ENCODE measurements at places on chromosomes 4 and X.

- no peak for DNase-seq
These were observed 11.7 kb downstream of the MTTP start for GRCh38 chr4:99586322-99586721.

DNA sequence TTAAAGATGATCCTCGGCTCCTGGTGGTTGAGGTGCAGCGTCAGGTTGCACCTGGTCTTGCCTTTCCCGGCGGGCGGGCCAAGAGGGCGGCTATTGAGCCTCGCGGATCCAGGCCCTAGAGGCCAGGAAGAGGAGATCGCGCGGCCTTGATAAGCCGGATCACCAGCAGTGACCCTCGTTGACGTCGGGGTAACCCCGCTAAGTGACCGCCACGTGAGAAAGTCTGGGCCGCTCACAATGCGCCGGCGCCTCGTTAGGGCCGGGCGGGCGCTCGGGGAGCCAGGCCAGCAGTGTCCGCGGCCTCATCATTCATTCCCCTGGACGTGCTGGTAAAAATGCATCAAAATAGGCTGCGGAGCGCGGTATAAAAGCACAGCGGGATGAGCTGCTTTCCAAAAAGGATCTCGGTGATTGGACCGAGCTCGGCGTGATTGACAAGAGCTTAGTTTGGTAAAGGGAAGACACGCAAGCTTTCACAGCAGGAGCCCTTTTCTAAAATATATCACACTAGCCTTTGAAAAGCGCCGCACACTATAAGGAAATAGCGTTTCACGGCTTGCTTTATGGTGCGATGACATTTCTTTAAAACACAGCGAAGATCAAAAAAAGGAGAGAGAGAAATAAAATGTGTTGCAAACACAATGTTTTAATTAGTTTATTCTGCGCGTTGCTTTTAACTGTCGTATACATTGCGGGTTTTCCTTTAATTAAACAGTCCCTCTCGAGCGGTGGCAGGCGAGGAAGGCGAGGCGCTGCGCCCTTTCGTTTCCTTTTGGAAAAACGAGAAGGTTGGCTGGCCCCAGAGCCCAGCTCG is 15.9 kb upstream of the ZIC3 start:
- DNase-seq, result no peak

GRCh38 chr4:184165291-184165690 is 52.4 kb downstream of the ENPP6 start:
- no peak for DNase-seq

GRCh38 chr4:18932730-18933339 is 911.3 kb upstream of the LCORL start:
- no peak for DNase-seq

DNA sequence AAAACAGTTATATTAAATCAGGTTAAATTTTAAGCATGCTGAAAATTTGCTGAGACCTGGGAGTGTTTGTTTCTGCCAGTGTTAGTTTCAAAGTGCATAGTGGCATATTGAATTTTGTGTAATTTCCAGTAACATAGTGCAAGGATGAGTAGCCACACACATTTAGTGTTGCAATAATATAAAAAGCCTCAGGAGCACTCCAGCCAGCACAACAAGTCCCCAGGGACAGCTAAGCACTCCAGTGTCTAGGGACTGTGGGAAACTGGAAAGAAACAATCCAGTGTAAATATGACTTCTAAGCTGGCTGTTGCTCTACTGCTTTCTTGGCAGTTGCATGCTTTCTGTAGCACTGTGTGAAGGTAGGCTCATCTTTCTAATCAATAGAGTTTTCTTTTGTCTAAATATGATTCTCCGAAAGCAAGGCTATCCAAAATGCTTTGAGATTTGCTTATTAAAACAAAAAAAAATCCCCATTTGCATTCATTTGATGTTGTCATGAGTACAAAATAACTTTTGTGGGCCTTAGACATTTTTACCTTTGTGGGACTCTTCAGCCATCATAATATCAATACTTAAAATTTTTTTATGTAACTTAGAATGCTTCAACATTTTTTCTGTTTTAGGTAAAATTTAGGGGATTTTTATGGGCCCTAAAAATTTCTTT is 24.2 kb upstream of the CXCL2 start:
- peak; percentile 86 for DNase-seq

DNA sequence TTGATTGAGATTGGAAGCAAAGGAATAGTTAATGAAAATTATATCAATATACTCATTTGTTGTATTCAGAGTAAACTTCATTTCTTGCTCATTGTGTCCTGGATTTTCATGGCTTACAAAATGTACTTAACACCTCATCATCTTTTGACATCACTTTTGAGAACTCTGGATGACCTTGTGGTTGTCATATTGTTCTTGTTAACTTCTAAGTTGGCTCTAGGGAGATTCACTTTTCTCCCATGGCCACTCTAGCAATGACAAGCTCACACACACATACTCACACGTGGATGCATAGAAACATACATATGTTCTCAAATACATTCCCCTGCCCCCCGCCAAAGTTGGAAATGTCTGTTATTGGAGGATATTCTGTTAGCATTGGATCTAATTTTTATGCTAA is 15.3 kb downstream of the PHEX start:
- DNase-seq, result no peak

GRCh38 chrX:74788545-74789086 is 136.6 kb downstream of the NEXMIF start:
- no peak for DNase-seq

DNA sequence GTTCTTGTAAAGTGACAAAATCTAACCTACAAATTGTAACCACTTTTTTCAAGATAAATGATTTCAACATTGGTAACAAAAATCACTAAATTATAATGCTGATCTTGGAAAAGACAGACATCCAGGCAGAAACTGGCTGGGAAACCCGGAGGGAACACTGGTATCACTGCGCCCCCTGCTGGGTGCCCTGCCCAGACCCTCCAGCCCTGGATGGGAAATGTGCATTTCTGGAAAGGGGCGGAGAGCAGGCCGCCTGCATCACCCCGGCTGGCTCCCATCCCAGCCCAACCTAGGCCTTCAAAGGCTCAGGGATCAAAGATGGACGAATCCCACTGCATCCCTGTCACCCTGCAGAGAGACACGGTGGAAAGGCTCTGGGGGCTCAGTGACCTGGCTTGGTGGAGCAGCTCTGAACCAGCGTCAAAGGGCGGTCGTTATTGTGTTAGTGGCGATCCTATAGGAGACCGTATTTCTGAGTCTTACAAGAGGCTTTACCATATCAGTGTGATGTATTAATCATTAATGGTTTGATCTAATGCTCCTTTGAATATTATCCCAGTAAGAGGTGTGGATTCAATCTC is 37.3 kb downstream of the ACOX3 start:
- DNase-seq, result peak; percentile 46

GRCh38 chr4:588351-588849 is 12.3 kb upstream of the TMEM271 start:
- DNase-seq, result no peak

DNA sequence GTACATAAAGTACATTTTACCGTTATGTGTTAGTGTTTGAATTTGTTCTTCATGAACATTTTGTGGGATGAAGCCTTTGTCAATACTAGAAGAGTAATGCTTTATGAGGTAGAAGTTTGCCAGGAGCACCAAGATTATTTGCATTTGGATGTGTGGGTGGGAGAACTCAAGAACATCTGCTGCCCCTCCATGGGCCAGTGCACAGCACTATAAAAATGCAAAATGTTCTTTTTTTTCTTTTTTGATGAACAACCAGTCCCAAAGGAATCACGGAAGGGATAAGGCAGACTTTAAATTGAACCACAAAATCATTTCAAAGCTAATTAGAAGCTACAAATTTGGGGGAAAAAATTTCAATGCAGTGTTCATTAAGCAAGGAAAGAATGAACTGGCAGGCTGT is 300.3 kb upstream of the NWD2 start:
- no peak for DNase-seq

GRCh38 chr4:7466904-7467303 is 32.2 kb upstream of the PSAPL1 start:
- DNase-seq, result no peak

DNA sequence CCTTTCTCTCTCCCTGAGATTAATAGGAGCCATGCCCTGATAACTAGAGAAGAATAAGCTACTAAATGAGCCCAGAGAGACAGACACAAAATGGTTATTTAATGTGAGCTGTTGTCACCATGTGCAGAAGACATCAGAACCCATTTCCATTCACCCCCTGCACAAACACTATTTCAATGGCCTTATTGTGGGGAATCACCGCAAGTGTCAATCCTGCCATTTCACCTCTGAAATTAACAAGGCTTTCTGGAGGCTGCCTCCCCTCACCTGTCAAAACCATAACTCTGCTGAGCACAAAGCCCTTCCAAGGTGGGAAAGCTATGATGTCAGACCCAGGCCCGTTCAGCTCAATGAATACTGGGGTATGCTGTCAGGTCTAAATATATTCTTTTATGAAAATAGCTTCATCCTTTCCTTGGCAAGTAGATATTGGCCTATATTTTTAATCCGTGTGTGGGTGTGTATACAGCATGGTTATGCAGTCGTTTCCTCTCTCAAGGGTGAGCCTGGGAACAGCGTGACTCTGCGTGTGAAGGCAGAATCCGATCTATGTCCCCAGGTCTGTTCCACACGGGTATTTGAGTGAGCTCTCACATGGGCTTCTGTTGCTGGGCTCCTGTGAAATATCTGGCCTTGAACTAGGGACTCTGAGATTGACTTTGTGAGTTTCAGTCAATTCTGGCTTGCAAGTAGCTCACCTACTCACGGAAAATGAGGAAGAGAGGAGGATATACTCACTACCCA is 266.3 kb downstream of the FBXW7 start:
- no peak for DNase-seq

DNA sequence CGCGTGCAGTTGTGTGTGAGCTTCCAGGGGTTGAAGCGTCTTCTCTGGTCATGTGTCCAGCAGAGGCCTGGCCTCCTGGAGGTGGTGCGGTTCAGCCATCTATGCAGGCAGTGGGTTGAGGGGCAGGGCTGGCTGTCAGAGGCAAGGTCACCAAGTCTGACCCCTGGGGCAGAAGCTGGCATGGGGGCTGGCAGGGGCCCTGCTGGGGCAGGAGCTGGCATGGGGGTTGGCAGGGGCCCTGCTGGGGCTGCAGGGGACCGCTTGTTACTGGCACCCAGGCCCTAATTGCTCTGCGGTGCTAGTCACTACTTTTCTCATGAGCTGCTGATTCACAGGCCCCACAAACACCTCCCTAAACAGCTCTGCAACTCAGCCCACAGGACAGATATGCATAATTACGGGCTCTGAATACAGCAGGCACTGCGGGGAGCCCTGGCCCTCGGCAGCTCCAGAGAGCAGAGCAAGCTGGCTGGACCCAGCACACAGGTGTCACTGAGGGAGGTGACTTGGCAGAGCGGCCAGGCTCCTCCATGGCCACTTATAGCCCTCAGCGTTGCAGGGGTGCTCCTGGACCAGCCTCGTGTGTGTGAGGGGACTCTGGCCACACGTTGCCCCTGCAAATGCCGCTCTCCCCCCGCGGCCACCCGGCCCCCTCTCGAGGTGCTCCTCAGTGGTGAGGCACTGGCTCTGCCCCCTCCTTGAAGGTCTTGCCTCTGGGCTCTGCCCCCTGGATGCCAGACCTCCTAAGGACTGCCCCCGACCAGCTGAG is 32.7 kb downstream of the CPLX1 start:
- DNase-seq, result no peak

DNA sequence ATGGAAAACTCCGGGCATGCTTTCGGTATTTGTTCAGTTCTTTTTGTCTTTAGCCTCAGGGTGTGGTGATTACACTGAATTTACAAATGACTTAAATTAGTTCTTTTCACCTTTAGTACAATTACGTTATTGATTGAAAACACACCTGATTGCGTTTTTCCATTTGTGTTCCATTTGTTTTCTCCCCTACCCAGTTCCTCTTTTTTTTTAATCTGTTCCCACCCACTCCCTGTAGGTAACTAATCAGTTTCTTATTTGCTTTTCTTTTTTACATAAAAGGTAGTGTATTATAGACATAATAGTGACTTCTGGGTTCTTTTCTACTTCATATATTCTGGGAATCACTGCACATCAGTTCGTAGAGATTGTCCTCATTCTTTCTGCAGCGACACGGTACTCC is 53.4 kb downstream of the TNIP2 start:
- DNase-seq, result no peak

DNA sequence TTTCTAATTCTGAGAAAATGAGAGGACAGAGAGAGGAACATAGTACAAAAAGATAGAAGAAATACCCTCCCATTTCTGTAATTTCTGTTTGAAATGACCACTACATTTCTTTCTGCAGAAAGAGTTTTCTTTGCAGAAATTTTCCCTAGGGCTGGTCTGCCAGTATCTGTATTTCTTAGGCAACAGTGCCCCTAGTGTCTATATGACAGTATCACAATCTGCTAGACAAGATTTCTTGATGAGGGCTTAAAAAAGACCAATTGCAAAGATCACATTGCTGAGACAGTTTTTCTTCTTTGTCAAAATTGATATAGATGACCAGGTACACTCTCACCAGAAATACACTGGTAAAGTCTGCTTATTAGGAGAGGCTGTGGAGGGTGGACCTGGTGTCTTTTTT is 81.0 kb upstream of the ZDHHC15 start:
- peak; percentile 8 for DNase-seq
